NCI-H1092 treated with DMSO at 0.1 percent for 48 hours (cell line): ENCODE measurements at places on chromosomes 3 and 15.

DNA sequence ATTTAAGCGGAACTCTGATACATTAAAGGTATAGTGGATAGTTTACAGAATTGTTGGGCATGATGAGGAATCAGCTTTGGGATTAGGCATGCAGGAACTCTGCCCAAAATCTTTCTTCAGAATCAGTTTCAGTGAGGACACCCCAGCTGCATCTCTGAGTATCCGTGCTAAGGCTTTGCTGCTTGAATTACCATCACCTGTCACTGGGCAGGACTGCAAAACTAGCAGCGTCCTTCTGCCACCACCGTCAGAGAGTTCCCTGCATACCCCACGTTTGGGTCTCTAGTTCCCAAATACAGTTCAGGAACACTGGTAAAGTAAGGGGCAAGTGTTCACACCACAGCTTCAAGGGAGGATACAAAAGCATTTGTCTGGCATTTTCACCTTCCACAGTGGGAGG is 164.6 kb upstream of the ARHGEF26 start:
- DNase-seq = no peak

DNA sequence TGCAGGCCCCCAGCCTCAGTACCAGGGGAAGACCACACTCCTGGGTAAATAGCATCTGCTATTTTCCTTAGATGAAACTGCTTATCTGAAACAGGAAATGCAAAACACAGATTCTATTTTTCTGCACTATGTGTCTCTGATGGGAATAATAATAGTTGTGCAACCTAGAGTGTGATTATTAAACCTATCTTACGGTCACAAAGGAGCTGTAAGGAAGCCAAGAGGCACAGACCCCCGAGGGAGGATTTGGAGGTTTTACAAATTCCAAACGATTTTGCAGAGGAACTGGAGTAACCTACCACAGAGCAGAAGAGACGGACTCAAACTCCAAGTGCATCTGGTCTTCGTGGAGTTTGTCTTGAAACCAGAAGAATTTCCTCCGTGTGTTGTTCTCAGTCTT is 14.1 kb upstream of the APOD start:
- no peak for DNase-seq

- no peak for DNase-seq
These were observed 1020.5 kb downstream of the OTOL1 start for GRCh38 chr3:162517110-162517509.

DNA sequence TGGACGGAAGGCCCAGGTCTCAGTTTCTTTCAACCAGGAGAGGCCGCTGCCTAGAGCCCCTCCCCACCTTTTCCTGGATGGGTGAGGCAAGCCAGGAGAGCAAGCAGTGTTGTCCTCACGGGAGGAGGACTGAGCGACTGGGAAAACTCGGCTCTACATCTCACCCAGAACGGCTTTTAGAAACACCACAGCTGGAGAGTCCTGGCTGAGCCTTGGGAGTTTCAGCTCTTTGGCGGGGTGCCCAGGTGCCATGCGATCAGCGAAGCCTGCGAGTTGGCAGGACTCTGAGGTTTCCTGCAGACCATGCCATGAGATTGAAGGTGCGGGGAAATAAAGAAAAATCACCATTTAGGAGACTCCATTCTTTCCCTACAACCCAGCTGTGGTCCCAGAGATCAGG is 26.0 kb downstream of the PPCDC start:
- DNase-seq = peak; percentile 81
